ENCODE measurements at places on chromosomes 4 and X.

DNA sequence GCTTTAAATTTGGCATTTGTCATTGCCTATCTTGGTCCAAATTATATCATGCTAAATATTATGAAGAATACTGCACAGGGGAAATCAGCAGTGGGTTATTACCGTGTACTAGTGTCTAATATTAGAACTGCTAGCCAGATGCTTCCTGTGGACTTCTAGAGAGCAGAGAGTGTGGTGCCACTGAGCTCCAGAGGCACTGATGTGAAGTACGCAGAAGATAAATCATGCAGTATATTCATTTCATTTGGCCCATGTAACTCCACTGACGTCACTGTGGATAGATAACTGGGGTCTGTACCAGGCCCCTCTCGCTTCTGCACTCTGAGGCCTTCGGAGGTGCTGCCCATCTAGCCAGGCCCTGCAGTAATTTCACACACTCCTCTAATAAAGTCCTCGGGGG is 80.0 kb downstream of the ALPK1 start:
- no peak for DNase-seq

GRCh38 chrX:73964579-73964978 is 339.4 kb upstream of the ZCCHC13 start:
- DNase-seq: no peak

DNA sequence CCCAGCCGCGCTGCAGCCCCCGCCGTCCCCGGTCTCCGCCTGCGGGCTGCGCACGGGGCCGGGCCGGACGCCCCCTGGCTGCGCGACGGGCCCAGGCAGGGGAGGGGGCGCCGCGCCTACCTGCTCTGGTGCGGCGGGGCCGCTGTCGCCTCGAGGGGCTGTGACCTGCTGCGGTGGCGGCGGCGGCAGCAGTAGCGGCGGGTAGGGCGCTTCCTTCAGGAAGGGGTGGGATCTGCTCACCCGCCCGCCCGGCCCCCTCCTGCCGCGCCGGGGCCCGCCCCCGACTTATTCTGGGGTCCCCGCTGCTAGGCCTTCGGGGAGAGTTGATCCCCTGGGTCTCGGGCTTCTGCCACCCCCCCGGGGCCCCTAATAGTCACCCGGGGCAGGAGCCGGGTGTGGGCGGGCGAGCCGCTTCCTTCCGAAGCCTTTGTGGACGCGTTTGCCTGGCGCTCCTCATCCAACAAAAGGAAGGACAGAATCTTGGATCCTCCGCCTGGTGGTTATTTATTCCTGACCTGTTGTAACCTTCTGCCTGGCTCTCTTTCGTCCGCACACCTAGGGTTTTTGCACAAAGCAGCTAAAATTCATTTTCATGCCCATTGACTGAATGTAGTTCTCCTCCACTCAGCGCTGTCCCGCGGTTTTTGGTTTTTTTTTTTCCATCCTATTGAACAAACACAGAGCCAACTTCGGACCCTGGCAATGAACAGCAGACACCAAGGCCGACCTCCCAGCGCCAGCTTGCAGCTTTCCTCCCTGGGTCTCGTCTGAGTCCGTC is at the start of gene TMEM150C:
TMEM150C (minus strand) TSS at position 203 of the 778 bp plus-strand sequence. CDS start 57,331 bp downstream, outside the sequence.
- no peak for DNase-seq

- DNase-seq: no peak
Observed at GRCh38 chr4:104519588-104519987, 24.9 kb upstream of the CXXC4 start.

DNA sequence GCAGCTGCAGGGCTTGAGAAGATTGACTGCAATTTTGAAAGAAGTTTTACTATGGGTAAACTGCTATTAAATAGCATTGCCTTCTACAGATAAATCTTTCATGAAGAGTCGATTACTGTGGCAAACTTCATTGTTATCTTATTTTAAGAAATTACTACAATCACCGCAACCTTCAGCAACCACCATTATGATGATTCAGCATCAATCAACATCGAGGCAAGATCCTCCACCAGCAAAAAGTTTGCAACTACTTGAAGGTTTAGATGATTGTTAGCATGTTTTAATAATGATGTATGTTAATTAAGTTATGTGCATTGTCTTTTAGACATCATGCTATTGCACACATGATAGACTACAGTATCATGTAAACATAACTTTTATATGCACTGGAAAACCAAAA is 1511.0 kb downstream of the FSTL5 start:
- no peak for DNase-seq

GRCh38 chr4:77619408-77619807 is 13.8 kb downstream of the CXCL13 start:
- no peak for DNase-seq

- DNase-seq: no peak
Observed at GRCh38 chr4:162957521-162958143, 209.1 kb downstream of the NAF1 start.

GRCh38 chr4:14392378-14392777 is 609.9 kb upstream of the CPEB2 start:
- DNase-seq: no peak

GRCh38 chr4:113556382-113557134 is 205.0 kb downstream of the CAMK2D start:
- DNase-seq: no peak

GRCh38 chr4:101693842-101694398 is 96.6 kb upstream of the BANK1 start:
- no peak for DNase-seq

GRCh38 chr4:97646997-97647396 is 496.3 kb downstream of the STPG2 start:
- no peak for DNase-seq

DNA sequence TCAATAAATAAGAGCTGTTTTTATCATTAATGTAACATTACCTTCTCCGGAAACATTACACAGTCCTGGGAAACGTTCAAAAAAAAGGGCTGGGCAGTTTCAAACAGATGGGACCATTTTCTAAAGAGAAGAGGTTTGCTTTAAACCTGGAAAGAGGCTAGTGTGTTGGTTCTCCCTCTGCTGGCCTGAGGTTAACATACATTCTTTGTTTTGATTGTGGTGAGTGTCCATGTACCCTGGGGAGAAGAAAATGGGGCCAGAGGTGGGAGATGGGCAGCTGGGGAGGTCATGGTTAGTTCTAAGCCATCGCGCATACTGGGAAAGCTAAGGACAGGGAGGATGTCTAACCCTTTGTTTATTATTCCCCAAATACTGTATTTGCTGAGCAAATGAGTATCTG is 194.7 kb downstream of the CPEB2 start:
- DNase-seq: no peak

- DNase-seq: no peak
Observed at GRCh38 chr4:145487631-145488030, 6.0 kb downstream of the SMAD1 start.

DNA sequence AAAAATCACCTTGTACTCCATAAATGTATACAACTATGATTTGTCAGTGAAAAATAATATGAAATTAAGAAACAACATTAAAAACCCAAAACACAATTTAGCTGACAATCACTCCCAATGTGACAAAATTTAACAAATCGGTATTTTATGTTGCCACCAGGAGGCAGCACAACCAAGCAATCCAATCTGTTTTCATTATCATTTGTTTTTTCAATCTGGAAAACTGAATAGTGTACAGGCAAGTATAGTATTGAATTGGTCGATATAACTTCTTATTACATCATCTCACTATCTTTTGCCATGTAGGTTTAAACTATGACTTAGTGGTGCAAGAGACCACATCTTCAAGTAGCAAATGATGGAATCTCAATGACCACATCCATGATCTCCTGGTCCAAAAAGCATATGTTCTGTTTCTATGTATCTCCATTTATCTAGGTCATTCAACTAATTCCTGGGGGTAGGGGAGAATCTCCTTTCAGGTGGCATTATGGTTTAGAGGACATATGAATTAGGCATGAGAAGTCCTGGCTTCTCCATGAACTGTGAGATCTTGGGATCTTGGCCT is 112.9 kb upstream of the AGA start:
- DNase-seq: no peak

- no peak for DNase-seq
Observed at GRCh38 chrX:38505583-38505982, 55.8 kb upstream of the TSPAN7 start.

DNA sequence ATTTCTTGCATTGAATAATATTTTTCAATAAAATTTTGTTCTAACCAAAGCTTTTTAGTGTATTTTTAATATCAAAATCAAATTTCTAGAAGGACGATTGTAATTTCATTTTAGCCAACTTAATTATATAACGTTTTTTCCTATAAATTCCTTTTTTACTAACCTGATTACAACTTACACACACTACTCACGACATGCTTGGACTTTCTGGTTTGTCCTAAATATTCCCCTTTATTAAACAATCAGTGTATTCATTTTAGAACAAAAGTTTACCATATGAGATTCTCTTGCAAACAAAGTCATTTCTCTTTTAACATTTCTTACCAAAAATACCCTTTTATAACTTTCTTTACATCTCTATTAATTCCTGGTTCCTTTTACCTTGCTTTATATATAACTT is 173.7 kb downstream of the PWWP3B start:
- no peak for DNase-seq

Measured in esophagus squamous epithelium (tissue), 5 donors.